ENCODE measurements at places on chromosomes 7 and 10. TPM values are rescaled to one million over a fixed set of nuclear protein-coding genes. Genes with fewer than 3 reads are reported as not detected.

The NPTX2 gene
- 32.0 TPM for total RNA-seq

The NEURL1 gene
- 0.47 TPM for total RNA-seq

The FAM131B gene
- total RNA-seq = 1.6 TPM

The UCMA gene
- total RNA-seq = not detected

The PPP1R3C gene
- 0.87 TPM for total RNA-seq

Data from glomerular endothelial cell (primary cell).